ENCODE measurements at places on chromosomes 11 and 22.

DNA sequence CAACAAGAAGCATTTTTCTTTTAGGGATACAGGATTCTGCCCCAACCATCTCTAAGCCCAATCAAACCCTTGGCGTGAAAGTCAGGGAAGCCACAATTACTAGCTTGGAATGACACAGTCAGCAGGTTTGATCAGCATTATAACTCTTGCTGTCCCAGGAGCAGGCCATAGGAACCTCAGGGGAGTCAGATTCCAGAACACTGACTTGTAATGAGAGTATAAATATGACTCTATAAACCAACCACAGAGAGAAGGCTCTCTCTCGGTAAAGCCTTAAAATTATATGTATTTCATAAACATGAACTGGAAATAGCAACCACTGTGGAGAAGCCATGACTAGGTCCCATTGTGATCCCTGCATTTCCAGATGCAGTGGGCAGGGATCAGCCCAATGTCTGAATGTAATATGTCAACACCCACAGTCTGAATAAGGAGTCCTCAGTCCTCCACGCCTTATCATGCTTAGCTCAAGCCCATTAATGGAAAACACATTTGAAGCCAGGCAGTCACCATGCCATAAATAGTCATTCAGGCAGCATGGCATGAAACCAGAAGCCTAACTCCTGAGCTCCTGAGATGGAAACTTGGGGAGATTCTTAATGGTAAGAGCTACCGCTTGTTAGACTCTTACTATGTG lies 99.1 kb upstream of the MTNR1B start:
- no peak for DNase-seq

DNA sequence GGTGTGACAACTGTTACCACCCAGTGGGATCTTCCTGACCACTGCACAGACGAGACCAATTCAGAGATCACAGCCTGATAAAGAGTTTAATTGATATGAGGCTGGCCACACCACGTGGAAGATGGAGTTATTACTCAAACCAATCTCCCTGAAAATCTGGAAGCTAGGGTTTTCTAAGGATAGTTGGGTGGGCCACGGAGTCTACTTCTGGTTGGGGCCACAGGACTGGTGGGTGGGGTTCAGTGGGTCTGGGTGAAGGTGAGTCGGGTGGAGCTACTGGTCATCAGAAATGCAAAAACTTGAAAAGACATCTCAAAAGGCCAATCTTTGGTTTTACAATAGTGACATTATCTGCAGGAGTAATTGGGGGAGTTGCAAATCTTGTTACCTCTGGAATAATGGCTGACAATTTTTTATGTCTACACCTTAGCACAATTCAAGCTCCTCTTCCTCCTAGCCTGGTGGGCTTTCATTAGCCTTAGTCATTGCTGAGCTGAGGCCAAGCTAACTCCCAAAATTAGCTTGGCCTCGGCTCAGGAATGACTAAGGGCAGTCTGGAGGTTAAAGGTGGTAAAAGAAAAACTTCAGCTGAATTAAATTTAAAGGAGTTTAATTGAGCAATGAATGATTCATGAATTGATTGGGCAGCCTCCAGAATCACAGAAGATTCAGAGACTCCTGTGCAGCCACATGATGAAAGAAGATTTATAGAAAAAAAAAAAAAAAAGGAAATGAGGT lies 13.1 kb downstream of the C11orf96 start:
- no peak for DNase-seq

GRCh38 chr22:25942856-25943411 lies 200.9 kb downstream of the MYO18B start:
- no peak for DNase-seq

DNA sequence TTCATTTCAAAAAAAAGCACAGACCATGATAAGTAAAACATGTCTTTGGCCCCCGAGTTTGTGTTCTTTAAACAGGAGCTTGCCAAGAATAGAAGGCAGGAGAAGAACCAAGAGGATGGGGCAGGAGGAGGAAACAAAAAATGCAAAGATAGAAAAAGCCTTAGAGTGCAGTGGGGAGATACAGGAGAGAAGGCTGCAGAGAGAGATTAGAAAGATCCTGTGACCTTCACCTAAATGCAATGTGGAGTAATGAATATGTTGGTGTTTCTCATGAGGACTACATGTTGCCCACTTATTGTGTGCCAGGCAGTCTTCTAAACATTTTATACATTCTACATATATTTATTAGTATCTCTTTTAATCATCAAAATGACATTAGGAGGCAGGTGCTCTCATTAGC lies 2.3 kb upstream of the APLNR start:
- DNase-seq = no peak

- no peak for DNase-seq
These were observed 60.1 kb downstream of the RAB30 start for GRCh38 chr11:83011333-83012167.
